ENCODE measurements at places on chromosomes 5 and 9.

GRCh38 chr5:112648264-112648663 lies 89.4 kb upstream of the APC start:
- DNase-seq = no peak

GRCh38 chr9:93949073-93949693 lies 6.0 kb downstream of the BARX1 start:
- no peak for DNase-seq

DNA sequence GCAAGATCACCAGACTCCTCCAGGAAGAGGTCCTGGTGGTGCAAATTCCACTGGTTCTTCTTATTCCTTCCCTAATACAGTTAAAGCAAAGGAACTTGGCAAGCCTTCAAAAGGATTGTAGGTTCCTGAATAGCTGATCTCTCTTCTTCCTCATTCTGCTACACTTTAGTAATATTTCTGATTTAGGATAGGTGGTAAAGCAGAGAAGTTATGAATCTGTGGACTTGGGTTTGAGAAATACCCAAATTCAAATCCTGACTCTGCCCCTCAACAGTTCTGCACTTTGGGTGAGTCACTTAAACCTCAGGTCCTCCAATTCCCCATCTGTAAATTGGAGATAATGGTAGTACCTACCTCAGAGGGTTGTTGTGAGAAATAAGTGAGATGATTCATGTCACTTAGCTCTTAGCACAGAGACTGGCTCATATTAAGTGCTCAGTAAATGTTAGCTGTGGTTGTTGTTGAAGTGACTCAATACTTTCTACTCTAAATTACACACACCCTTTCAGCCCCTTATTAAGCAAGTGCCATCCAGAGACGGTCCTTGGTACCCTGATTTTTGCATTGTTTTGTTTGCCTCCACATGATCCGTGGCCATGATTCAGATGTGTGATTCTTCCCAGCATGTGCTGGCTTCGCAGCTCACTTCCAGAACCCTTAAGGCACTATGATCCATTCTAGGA lies 5.2 kb downstream of the SH3RF2 start:
- peak; percentile 38 for DNase-seq

- no peak for DNase-seq
Observed at GRCh38 chr9:99356512-99356971, 134.5 kb downstream of the SEC61B start.

DNA sequence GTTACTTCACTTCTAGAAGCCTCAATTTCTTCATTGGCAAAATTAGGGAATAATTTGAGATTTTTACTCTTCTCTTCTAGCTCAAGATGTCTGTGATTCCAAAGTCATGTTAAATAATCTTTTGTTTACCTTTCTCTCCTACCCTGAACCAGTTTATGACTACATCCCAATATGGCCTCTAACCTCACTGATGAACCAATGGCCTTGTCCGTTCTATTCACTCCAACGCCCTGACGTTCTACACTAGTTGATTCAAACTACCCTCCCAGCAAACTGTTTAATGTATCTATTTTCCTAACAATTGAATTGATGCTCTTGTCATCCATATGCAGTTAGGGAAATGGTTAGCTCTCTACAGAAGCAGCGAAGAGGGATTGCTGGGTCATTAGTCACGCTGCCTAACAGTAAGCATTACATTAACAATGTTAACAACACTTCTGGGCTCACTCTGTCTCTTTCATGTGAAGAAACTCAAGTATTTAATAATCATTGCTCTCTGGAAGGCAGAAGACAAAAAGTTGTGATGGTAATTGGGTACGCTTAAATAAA lies 38.0 kb downstream of the RAPGEF1 start:
- DNase-seq = no peak

- no peak for DNase-seq
Observed at GRCh38 chr5:67272453-67273130, 76.0 kb upstream of the CD180 start.

Measured in HFFc6 (cell line).